Natural killer cell (primary cell): ENCODE measurements at places on chromosomes 2 and 18. TPM values are rescaled to one million over a fixed set of nuclear protein-coding genes. Genes with fewer than 3 reads are reported as not detected.
A peak's percentile ranks its signal among the peaks of the same experiment; 100 is the strongest.

- H3K27me3 ChIP-seq, result no peaks in the 10 kb centered on the region
- DNase-seq, result no peak
- H3K36me3 ChIP-seq, result no peaks in the 10 kb centered on the region
- no peaks in the 10 kb centered on the region for H3K4me1 ChIP-seq
- no peak overlapping the region for H3K27ac ChIP-seq
These were observed 190.1 kb downstream of the TTC32 start for GRCh38 chr2:19711470-19712372.

GRCh38 chr18:48123324-48123723 is 192.9 kb upstream of the SMAD2 start:
- no peaks in the 10 kb centered on the region for H3K36me3 ChIP-seq
- no peak for DNase-seq

GRCh38 chr18:48877941-48878340 is 72.8 kb downstream of the SMAD7 start:
- no peak overlapping the region for H3K27ac ChIP-seq
- H3K36me3 ChIP-seq, result no peaks in the 10 kb centered on the region
- no peak for DNase-seq
- peaks cover 4% of the 10 kb centered on the region for H3K4me1 ChIP-seq
- no peak overlapping the region for H3K4me3 ChIP-seq
- H3K27me3 ChIP-seq, result no peaks in the 10 kb centered on the region

GRCh38 chr18:36333414-36333813 is 35.9 kb downstream of the FHOD3 start:
- H3K27me3 ChIP-seq, result no peaks in the 10 kb centered on the region
- H3K27ac ChIP-seq, result no peak overlapping the region
- no peak overlapping the region for H3K4me3 ChIP-seq
- no peaks in the 10 kb centered on the region for H3K4me1 ChIP-seq
- no peak for DNase-seq
- no peaks in the 10 kb centered on the region for H3K36me3 ChIP-seq

Gene CTLA4
- total RNA-seq, result 0.78 TPM

DNA sequence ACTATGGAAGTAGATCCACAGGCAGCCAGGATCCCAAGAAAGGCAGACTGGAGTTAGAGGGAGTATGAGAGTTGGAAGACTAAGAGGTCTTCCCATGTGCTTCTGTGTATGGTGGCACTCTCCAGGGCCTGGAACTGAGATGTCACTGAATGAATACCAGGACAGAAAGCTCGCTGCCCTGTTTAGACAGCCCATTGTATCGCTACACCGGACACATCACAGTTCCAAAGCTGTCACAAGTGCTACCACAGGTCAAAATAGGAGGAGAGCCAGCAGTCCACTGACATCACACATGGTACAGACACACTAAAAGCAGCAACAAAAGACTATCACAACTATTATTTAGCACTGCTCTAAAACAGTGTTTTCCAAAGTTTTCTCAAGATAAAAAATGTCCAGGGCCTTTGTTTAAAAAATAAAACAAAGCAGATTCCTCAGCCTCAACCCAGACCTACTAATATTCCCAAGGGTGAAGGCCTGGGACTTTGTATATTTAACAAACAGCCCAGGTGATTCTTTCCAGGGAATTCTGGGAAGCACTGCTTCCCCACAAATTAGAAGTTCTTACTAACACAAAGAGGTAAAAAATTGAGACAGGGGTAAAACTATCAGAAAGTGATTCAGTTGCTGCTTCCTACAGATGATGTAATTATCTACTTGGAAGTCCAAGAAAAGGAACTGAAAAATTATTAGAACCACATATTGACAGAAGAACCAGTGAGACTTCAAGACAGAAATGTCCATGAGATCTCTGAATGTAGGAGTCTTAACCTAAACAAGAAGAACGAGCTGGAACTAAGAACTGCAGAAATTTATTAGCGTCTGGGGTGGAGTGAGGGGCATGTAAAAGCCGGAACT is 116.0 kb downstream of the DTNB start:
- H3K27me3 ChIP-seq, result no peaks in the 10 kb centered on the region
- H3K4me3 ChIP-seq, result no peak overlapping the region
- no peaks in the 10 kb centered on the region for H3K36me3 ChIP-seq
- peaks cover 18% of the 10 kb centered on the region for H3K4me1 ChIP-seq

- no peak overlapping the region for H3K4me3 ChIP-seq
- H3K27me3 ChIP-seq, result no peaks in the 10 kb centered on the region
- no peak for DNase-seq
- H3K4me1 ChIP-seq, result no peaks in the 10 kb centered on the region
- H3K27ac ChIP-seq, result no peak overlapping the region
- H3K36me3 ChIP-seq, result no peaks in the 10 kb centered on the region
These were observed 66.8 kb upstream of the SEC11C start for GRCh38 chr18:59072727-59073421.

DNA sequence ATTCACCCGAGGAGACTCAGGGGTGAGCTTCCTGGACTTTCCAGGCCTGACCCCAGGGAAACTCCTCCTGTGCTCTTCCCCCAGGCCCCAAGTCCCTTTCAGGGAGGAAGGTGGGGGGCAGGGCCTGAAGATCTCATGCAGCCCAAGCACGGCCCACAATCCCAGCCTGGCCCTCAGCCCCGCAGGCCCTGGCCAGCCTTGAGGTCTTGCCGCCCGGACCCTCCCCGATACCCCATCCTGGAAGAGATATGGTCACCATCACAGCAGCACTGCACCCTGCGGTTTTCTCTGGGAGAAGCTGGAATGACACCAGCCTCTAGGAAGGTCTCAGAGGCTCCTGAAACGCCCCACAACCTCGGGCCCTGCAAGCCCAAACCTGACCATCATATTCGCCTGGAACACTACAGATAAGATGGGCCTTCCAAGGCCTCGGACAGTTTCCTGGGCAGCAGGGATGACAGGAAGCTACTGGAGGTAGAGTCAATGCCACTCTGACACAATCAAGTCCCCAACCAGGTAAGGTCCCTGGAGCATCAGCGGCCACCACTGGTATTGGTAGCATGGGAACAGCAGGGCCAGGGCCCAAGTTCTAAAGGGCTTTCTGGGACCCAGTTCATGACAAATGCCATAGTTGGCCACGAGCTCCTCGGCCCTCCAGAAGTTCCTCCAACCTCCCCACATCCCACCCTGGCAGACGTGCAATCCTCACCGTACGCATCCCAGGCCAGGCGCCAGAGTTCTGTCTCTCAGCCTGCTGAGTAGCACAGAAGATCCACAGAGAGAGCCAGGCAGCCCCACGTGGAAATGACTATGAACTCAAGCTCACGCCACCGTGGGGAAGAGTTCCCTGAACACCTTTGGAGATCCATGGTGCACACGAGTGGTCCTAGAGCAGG is 8.6 kb downstream of the SDC1 start:
- no peaks in the 10 kb centered on the region for H3K27me3 ChIP-seq
- no peaks in the 10 kb centered on the region for H3K4me1 ChIP-seq
- H3K27ac ChIP-seq, result no peak overlapping the region
- H3K4me3 ChIP-seq, result no peak overlapping the region
- H3K36me3 ChIP-seq, result no peaks in the 10 kb centered on the region

GRCh38 chr2:18752022-18752493 is 162.7 kb upstream of the NT5C1B start:
- no peak overlapping the region for H3K4me3 ChIP-seq
- no peak overlapping the region for H3K27ac ChIP-seq
- H3K36me3 ChIP-seq, result no peaks in the 10 kb centered on the region
- no peak for DNase-seq
- no peaks in the 10 kb centered on the region for H3K4me1 ChIP-seq

GRCh38 chr18:62631173-62631572 is 84.2 kb upstream of the PHLPP1 start:
- no peaks in the 10 kb centered on the region for H3K4me1 ChIP-seq
- H3K27ac ChIP-seq, result no peak overlapping the region
- DNase-seq, result no peak
- H3K36me3 ChIP-seq, result no peaks in the 10 kb centered on the region
- no peak overlapping the region for H3K4me3 ChIP-seq

- no peaks in the 10 kb centered on the region for H3K4me1 ChIP-seq
- DNase-seq, result no peak
These were observed 47.6 kb downstream of the ALPK2 start for GRCh38 chr18:58581265-58581664.

Gene ZSCAN30
- 15.4 TPM for total RNA-seq

DNA sequence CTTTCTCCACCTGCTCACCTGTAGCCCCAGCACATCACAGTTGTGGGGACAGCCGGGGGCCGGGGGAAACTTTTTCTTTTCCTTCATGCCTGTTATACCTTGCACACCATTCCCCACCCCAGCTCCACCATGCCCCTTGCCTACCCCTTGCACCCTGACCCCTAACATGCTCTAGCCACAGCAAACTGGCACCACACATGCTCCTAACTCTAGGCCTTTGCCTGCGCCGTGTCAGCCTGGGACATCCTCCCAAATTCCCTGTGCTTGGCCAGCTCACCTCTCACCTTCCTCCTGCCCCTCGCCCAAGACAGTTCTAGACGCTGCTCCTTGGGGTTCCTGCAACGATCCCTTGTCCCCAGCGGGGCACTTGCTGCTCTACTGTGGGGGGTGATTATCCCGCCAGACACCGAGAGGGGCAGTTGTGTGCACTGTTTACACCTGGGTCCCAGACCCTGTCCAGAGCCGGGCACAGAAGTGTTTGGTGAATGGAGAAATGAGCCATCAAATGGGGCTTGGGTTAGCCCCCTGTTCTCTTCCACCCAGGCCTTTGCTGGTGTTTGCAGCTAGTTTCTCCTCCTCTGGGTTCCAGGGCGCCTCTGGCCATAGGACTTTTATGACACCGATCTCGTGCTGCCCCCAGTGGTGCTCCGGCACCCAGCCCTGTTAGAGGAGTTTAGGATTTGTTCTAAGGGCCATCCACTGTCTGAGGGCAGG is 129.8 kb downstream of the CTIF start:
- no peak for DNase-seq
- no peak overlapping the region for H3K4me3 ChIP-seq
- no peak overlapping the region for H3K27ac ChIP-seq
- peaks cover 5% of the 10 kb centered on the region for H3K4me1 ChIP-seq
- H3K27me3 ChIP-seq, result no peaks in the 10 kb centered on the region
- no peaks in the 10 kb centered on the region for H3K36me3 ChIP-seq

GRCh38 chr2:171522052-171522787 is at the start of gene CYBRD1:
CYBRD1 (plus strand) TSS chr2:171522474; CDS start chr2:171522546, 72 bp downstream.
- H3K4me3 ChIP-seq, result peak within 1 kb of the TSS; percentile 68
- H3K4me1 ChIP-seq, result peaks cover 25% of the 10 kb centered on the region
- no peak for DNase-seq
- no peaks in the 10 kb centered on the region for H3K27me3 ChIP-seq

- H3K27me3 ChIP-seq, result no peaks in the 10 kb centered on the region
- H3K36me3 ChIP-seq, result no peaks in the 10 kb centered on the region
- peaks cover 7% of the 10 kb centered on the region for H3K4me1 ChIP-seq
- no peak overlapping the region for H3K27ac ChIP-seq
- DNase-seq, result no peak
These were observed 10.3 kb upstream of the ATOH8 start for GRCh38 chr2:85743304-85743978.

Gene CFC1
- total RNA-seq, result not detected

DNA sequence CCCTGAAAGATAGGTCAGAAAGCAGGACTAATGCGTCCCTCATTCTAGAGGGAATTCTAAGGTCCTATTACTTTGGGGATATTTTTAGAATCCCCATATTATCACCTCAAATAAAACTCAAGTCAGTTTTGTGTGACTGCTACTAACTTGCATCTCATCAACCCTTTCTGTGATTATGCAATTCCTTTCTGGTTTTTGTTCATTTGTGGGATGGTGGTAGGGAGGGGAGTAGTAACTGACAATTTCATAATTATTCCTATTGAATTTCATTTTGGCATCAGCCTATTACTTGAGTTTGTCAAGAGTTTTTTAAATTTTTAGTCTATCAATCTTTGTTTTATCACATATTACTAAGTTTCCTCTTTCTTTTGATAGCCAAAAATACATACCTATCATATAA is 28.4 kb upstream of the TANK start:
- no peak for DNase-seq
- no peaks in the 10 kb centered on the region for H3K27me3 ChIP-seq
- H3K4me3 ChIP-seq, result no peak overlapping the region
- no peaks in the 10 kb centered on the region for H3K36me3 ChIP-seq

Gene EPHA4
- total RNA-seq, result 27.2 TPM

Gene KLHL41
- total RNA-seq, result not detected

Gene RAD51AP2
- not detected for total RNA-seq

Gene GGCX
- 21.4 TPM for total RNA-seq

- no peaks in the 10 kb centered on the region for H3K36me3 ChIP-seq
- no peak for DNase-seq
- H3K4me1 ChIP-seq, result no peaks in the 10 kb centered on the region
- H3K27me3 ChIP-seq, result no peaks in the 10 kb centered on the region
- H3K27ac ChIP-seq, result no peak overlapping the region
These were observed 66.9 kb downstream of the LTBP1 start for GRCh38 chr2:33013684-33014110.

GRCh38 chr2:207926989-207927300 is 98.4 kb downstream of the PLEKHM3 start:
- peaks cover 6% of the 10 kb centered on the region for H3K36me3 ChIP-seq
- peaks cover 20% of the 10 kb centered on the region for H3K4me1 ChIP-seq
- H3K27ac ChIP-seq, result no peak overlapping the region
- no peak overlapping the region for H3K4me3 ChIP-seq
- no peaks in the 10 kb centered on the region for H3K27me3 ChIP-seq

GRCh38 chr18:44126598-44126997 is 554.1 kb upstream of the SETBP1 start:
- H3K36me3 ChIP-seq, result no peaks in the 10 kb centered on the region
- DNase-seq, result no peak
- no peaks in the 10 kb centered on the region for H3K27me3 ChIP-seq
- no peaks in the 10 kb centered on the region for H3K4me1 ChIP-seq

GRCh38 chr18:11145413-11146191 is 3.8 kb downstream of the PIEZO2 start:
- H3K27me3 ChIP-seq, result no peaks in the 10 kb centered on the region
- H3K4me1 ChIP-seq, result no peaks in the 10 kb centered on the region
- H3K36me3 ChIP-seq, result no peaks in the 10 kb centered on the region
- no peak for DNase-seq
